ENCODE measurements at places on chromosomes 11 and 22.

GRCh38 chr22:50341977-50342650 is 1.0 kb upstream of the PPP6R2 start:
- DNase-seq: no peak

- no peak for DNase-seq
These were observed 84.8 kb upstream of the SHANK2 start for GRCh38 chr11:71336996-71337754.

GRCh38 chr11:113553235-113553634 is 78.0 kb upstream of the DRD2 start:
- DNase-seq: no peak

GRCh38 chr22:49961005-49961600 is 531 bp downstream of the PIM3 start:
- DNase-seq: peak; percentile 76

DNA sequence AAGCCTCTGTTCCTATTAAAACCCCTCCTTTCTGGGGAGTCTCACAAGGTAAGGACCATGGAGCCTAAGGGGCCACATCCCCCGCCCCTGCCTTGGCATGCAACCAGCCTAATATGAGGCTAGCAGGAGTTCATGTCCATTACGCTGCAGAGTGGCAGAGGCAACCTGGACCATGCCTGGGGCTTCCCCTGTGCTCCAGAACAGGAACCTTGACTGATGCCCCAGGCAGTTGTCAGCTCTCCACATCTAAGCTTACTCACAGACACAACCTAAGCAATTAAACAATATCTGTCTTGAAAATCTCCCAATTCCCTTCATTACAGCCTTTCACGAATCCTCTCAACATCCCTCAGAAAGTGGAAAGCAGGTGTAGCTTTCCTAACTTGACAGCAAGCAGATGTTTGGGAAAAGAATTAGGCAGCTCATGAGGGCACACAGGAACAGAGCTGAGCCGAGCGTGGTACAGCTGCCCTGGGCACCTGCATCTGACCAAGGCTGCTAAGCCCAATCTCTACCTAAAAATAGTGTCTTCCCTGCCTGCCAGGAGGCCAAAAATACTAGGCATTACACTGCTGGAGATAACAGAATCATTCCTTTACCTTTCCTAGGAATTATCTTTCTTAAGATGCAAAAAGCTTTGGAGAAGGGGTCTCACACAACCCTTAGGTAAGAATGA is 20.8 kb downstream of the C11orf71 start:
- no peak for DNase-seq

GRCh38 chr11:32569313-32569881 is 14.2 kb upstream of the EIF3M start:
- DNase-seq: no peak

DNA sequence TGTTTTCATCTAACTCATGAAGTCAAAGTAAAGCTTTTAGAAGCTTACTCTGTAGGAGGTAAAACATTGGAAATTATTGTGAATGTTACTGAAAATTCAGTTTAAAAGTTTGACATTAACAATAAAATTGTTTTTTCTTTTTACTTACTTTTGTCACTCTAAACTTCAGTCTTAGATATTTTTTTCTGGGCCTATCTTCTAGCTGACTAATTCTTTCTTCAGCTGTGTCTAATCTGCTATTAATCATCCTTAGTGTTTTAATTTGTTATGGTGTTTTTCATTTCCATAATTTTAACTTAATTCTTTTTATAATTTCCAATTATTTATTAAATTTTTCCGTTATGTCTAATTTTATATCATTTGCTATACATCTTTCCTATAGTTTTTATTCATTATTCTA is 35.0 kb downstream of the IL10RA start:
- DNase-seq: no peak

GRCh38 chr11:44944853-44945235 is 5.8 kb downstream of the TP53I11 start:
- no peak for DNase-seq

DNA sequence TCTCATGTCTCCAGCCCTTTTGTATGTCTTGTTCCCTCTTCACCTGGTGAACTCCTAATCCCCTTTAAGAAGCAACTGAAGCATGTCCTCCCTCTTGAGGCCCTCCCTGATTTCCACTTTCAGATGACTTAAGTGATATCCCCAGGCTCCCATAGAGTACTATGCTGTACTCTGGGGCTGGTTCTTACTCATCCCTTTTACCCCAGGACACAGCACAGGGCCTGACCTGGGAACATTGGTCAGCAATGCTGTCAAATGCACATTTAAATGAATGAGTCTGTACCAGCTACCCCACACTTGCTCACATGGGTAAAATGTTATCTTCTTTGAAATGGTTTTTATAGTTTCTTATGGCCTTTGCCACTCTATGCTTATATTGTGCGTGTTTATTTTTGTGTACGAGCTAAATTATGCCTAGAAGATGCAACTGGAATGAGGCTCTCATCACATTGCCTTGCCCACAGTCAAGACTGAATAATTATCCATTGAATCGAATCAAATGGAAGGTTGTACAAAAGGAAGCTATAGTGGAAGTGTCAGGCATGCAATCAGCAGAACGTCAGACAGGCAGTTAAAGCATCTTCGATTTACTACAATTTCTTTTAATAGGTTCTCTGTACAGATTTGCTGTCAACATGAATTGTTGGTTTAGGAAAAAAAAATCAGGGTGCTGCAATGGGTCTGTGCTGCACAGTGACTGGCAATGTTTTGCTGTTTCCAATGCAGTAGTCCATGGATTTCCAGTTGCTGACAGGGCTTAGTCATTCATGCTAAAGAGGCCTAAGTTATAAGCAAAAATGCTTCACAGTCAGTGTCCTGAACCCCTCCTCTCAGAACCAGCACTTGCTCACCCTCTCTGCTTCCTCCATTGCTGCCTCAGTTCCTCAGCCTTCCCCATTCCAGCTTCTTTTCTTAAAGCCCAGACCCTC is 79.5 kb downstream of the PARVA start:
- no peak for DNase-seq

- DNase-seq: no peak
These were observed 19.4 kb upstream of the TMA7B start for GRCh38 chr22:39940757-39941305.

- DNase-seq: no peak
These were observed 5.9 kb downstream of the SLC37A2 start for GRCh38 chr11:125069008-125069407.

DNA sequence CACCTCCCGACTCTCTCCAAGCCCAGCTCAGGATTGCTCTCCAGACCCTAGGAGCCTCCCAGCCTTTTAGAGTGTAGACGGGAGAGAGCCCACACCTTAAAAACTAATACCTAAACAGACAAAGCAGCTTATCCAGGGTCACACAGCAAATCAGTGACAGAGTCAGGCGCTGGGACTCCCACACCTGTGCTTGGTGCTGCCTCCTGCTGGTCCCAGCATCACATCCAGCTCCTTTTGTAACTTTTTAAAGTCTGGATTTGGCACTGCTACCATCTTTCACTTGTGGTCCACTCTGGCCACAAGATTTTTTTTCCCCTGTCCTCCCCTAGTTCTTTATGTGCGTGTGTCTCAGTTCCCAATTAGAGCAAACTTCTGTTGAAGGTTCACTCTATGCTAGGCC is 4.7 kb downstream of the ANO1 start:
- DNase-seq: no peak

GRCh38 chr11:11170352-11171084 is 182.5 kb downstream of the CSNK2A3 start:
- no peak for DNase-seq

DNA sequence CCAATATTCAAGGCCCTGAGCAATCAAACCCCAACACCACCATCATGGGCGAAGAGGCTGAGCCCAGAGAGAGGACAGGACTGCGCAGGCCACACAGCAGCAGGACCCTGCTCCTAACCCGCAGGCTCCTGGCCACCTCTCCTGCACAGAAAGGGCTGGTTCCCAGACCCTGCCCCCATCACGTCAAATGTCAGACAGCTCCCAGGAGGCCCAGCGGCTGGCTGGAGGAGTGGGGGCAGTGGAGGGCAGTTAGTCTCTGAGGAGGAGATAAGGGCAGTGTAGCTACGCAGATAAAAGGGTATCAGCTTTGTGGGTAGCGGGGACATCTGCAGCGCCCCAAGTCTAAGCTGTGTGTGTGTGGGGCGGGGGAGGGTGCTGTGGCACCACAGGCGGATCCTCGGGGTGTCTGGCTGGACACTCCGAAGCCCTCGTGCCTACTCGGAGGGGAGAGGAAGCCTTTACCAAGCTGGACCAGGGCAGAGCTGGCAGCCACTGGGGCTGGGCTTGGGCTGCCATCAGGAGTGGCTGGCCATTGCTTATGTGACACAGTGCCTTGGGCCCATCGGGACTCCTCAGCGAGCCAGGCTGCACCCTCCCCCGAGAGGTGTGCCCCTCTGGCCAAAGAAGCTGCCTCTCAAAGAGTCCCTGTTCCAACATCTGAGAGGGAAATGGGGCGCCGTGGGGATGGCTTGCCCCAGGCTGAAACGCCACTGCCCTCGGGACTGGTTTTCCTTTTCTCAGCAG is 21.5 kb downstream of the FADS3 start:
- no peak for DNase-seq

- DNase-seq: no peak
These were observed 48.7 kb upstream of the RASD2 start for GRCh38 chr22:35491908-35492380.

DNA sequence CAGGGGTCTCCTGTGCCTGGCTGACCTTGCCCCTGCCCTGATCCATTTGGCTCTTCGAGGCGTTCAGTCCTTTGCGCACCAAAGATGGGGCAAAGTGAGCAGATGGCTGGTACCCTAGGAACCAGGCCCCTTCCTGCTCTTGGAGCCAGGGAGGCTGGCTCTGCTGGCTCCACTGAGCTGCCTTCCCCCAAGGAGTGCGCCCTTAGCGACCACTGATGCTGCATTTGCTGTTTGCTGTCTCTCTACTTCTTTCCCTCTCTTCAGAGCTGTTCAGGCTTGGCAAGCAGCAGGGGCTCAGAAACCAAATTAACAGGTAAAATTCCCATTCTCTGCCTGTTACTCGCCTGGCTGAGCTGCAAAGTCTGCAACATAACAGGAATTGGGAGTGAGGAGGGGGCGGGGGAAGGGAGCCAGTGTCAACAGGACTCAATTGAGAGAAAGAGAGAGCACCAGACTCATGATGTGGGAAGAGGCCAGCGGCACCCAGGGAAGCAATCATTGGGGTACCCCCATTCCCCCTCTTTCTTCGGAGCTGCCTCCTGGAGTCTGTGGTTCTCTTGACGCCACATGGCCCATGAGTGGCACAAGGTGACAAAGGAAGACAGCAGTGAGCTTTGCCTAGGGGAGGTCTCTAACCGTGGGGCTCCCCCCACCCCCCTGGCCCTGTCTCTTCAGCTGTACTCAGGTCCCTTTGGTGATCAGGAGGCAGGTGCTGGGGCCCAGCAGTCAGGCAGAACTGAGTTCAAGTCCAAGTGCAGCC is 102.3 kb downstream of the TP53I11 start:
- DNase-seq: no peak

DNA sequence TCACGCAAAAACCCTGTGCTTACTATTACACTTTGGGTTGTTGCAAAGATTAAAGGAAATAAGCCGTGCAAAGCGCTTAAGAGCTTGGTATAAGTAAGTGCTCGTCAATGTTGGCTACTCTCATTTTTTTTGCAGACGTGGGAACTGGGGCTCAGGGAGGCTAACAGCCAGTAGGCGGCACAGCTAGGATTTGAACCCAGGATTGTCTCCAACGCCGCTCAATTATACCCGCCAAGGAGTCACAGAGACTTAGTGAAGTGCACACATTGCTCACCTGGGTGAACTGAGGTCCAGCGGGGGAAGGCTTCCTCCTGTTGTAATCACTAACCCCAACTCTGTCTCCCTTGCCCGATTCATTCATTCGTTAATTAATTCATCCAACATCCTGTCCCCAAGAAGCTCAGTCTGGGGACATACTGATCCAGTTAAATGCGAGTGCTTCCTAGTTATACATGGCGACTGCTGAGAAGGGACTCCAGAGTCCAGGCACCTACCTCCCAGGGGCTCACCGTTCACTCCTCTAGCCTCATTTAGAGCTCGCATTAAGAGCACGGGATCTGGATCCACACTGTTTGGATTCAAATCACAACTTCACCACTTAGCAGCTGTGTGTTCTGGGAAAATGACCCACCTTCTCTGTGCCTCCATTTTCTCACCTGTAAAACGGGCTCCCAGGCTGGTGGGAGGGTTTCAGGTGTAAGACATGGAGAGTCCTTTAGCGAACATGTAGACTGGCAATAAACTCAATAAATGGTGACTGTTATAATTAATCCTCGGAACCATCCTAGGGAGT is 838 bp upstream of the MTFP1 start:
- no peak for DNase-seq

DNA sequence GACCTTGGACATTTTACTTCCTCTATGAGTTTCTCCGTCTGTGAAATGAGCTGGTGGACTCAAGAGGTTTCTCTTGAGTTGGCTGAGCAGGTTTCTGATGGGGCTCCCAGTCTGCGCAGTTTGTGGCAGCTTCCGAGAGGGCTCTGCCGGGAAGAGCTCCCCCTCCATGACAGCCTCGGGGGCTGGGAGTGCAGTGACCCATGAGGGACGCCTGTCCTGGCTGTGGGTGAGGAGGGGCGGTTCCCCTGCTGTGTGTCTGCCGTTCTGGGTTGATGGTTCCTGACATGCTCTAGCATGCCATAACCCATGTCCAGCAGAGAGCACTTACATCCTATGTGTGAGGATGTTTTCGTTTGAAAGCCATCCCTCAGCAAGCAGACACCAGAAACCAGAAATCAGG is 14.8 kb downstream of the CSF2RB start:
- DNase-seq: no peak

GRCh38 chr11:103851166-103851651 is 185.2 kb upstream of the DDI1 start:
- DNase-seq: no peak

- DNase-seq: no peak
These were observed 137.1 kb downstream of the TRPC6 start for GRCh38 chr11:101446726-101447125.

DNA sequence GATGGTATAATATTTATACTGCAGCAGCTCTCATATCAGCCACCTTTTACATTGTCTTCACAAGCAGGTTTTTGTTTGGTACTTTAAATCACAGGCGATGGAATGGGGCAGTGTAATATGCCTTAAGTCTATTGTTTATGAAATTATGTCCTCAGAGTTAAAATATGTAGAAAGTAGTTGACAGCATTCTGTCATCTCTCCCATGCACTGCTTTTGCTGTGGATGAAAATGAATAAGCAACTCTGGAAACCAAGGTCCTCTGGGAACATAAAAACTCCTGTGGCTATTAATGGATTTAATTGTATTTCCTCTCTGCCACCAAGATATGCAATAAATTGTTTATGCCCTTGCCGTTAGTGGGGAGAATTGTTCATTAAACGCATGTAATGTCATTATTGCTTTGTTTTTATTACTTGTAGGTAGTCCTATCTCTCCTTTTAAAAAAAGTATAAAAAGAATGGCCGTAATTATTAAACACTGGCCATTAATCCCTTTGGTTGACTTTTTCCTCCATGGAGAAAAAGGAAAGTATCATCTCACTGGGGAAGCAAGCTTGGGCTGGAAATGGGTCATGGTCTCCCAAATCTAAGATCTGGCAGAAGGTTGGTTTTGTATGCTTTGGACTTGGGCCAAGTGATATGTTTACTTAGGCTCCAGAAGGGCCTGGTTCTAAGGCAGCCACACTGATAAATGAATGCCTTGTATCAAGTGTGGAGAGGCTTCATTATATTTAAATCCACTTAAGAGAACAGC is 13.1 kb downstream of the PACS1 start:
- DNase-seq: no peak
